Stimulated activated CD4-positive, alpha-beta T cell treated with anti-CD3 and anti-CD28 coated beads, Interleukin-12 subunit alpha, Interleukin-12 subunit beta, amount 100 ng/mL, for 4 hours (primary cell): ENCODE measurements at places on chromosomes 12 and 14.

- DNase-seq, result no peak
These were observed 111.2 kb downstream of the LRIG3 start for GRCh38 chr12:58809064-58809607.

DNA sequence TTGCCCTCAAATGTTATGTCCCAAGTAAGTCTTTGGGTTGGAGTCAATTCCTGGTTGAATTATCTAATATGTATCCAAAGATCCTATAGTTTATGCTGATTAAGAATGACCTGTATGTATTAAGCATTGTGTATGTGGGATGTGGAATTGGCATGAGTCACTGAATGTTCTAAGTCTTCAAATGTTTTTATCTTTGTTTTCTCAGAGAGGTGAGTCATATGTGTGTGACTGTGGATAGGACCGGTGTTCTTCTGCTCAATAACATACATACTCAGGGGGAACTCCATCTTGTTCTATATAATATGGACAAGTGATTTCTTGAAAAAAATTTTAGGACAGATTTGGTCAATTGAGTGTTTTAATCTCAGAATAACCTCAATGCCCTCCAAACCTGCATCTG lies 57.9 kb downstream of the NAV3 start:
- no peak for DNase-seq

- DNase-seq, result no peak
These were observed 49.4 kb downstream of the CD9 start for GRCh38 chr12:6249580-6249979.

- DNase-seq, result no peak
These were observed 1115.8 kb upstream of the ATXN7L3B start for GRCh38 chr12:73421832-73422231.

- DNase-seq, result no peak
These were observed 341.9 kb upstream of the NOVA1 start for GRCh38 chr14:26939755-26940154.

DNA sequence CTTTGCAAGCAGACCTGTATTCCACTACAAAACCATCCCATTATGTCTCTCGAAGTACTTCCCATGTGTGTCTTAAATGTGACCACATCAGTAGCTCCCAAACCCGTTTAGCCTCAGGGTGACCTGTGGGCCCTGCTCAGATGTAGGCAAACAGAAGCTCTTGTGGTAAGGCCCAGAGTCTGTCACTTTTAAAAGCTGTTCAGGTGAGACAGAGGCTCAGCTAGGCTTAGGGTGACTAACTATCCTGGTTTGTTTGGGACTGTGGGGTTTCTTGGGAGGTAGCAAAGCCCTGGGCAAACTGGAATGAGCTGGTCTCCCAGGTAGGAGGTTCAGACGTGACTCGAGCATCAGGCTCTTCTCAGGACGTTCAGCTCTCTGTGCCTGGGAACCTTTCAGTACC lies 64.5 kb upstream of the VASH1 start:
- no peak for DNase-seq

- DNase-seq, result no peak
These were observed 84.7 kb downstream of the ACSS3 start for GRCh38 chr12:81162391-81163136.

- peak; percentile 63 for DNase-seq
These were observed at the start of gene IFI27L2 for GRCh38 chr14:94129111-94129757. IFI27L2 (minus strand) TSS chr14:94129604; CDS start chr14:94129564, 40 bp downstream.

DNA sequence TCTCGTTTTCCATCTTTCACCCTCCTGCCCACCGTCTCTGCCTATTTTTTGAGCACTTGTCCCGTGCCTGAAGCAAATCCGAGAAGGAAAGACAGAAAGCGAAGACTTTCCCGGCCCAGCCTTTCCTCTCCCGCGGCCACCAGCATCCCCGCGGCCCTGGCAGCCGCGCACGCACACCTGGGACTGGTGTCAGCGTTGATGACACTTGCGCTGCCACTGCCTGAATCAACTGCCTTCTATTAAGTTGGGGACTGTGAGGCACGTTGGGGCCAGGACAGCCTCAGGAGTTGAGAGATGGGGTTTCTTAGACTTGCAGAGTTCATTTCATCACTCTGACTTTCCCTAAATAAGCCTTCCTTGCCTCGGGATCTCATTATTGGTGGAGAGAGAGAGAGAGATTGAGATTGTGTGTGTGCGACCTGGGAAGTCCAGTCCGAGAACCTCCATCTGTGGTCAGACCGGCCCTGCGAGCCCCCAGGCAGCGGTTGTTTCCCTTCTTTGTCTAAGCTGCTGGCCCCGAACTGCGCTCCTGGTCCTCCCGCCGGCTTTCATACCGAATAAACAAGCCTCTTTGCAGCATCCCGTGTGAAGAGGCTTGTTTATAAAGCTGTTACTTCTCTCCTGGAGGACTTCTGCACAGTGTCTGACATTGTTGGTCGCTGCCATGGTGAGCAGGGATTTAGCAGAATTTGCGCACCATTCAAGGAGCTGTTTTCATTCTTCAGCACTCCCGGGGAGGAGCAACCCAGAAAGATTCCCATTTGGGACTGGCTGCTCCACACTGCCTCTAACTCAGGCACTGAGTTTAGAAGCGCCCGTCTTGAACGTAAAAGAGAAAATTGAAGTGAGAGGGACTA lies 1.5 kb downstream of the PDZRN4 start:
- DNase-seq, result no peak

GRCh38 chr12:122137681-122138080 lies 36.3 kb downstream of the IL31 start:
- no peak for DNase-seq

DNA sequence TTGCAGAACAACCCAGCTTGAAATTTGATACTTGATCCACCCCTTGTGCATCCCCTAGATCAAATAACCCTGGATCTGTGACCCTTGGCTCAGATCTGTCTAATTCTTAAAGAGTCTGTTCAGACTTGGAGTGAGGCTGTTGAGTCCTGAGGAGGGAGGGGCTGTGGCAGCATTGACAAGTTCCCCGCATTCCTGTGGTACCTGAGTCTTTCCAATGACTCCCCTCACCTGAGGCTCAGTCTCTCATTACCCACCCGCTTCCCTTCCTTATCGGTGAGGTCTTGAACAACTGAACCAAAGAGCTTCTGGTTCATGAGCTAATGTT lies 16.1 kb upstream of the HDAC7 start:
- no peak for DNase-seq
